ENCODE measurements at places on chromosomes 7 and 10.

GRCh38 chr7:13708670-13709069 lies 280.8 kb downstream of the ETV1 start:
- no peak for DNase-seq

DNA sequence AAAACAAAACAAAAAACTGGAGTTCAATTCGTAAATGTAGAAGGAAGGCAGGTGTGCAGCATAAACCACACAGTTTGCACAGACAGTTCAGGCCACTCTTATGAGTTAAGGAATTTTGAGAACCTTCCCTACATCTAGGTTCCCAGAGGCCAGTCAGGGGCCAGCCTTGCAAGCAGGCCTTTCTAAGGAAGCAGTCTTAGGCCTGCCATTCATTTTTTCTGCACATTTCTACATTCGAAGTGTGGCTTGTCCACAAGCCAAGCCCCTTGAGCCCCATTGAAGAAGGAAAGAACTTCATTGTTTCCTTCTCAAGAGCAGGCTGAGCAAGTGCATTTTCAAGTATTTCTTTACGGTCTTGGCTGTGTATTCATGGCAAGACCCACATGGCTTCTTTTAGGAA lies 11.4 kb upstream of the OSBPL3 start:
- no peak for DNase-seq

DNA sequence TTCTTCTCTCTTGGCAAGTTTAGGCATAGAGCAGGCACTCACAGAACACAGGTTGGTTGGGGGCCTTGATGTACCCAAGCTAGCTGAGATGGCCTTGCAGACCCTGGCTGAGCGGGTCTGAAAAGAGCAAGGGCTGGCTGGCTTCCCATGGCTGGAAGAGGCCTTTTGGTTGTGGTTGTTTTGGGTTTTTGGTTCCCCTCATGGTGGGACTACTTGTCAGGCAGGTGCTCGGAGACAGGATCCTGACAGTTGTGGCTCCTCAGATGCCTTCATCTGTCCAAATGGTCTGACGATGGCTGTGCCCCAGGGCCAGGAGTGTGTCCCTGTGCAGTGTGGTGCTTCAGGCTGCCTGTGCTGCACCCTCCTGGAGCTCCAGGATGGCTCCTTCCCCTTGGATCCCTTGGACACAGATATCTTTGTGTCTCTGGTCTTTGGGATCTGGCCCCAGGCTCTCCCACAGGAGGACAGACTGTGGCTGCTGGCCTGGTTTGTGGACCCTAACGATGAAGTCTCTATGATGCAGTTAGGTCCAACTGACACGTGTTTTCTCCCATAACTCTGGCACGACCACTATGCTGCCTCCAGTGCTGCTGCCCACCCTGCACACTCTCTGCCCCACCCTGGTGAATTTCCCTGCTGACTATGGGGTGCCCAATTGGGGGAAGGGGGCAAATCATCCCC lies 321.5 kb upstream of the ZNF32 start:
- DNase-seq = no peak

DNA sequence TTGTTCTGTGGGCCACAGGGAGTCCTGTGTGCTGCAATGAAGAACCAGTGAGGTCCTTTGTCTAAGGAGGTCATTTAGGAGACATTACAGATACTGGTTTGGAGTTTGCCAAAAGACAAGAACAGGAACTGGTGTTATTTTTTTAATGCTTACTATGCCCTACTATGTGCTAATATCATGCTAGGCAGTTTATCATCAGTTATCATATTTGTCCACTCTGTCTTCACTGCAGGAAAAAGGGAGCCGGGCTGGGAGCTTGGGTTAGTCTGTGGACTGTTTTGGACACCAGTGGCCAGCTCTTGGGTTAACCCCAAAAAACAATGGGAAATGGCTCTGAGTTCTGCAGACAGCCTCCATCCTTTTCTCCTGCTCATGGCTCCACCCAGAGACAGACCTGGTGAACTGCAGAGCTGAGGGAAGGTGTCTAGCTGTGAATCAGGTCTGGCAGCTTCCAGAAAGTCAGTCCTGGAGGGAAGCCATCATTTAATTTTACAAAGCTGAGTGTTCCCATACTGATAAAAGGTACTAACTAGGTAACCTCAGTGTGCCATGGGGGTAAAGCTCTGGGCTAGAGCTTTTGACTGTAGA lies 101.2 kb upstream of the ZNF746 start:
- no peak for DNase-seq

GRCh38 chr10:13095094-13095493 lies 4.9 kb upstream of the OPTN start:
- DNase-seq = no peak

DNA sequence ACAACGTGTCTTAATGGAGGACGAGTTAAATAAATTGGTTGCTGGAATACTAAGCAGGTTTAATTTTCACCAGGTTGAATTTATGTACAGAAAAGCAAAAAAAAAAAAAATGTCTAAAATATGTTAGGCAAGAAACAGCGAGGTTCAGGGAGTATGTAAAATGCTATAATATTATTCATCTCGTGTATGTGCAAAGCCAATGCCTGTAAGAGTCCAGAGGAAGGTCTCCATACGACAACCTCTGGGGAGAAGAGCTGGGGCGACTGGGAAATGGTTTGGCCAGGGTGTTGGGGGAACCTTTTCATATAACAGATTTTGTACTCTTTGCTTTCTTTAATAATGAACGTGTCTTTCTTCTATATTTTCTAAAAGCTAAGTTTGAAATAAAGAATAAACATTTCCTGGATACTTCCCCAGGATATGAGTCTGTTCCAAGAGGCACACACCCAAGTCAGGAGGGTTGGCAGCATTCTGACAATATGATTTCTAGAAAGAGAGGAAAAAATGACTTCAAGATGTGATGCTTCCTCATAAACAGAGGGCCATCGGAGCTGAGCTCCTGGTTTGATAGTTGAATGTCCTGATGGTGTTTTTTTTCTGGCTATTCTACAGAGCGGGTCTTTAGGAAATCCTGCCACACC lies 208.6 kb upstream of the MGMT start:
- DNase-seq = no peak

DNA sequence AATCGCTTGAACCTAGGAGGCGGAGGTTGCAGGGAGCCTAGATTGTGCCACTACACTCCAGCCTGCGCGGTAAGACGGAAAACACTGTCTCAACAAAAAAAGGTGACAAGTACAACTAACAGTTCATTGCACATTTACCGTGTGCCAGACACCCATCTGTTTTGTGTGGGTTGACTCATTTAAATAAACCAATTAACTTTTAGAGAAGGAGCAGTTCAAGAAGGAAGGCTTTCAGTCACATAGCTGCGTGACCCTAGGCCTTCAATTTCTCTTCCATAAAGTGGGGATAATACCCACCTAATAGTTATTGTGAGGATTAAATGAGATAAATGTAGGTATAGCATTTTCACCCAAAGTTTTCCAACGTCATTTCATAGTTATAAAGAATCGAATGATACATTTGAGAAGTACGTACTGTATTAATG lies 52.3 kb upstream of the KDM7A start:
- DNase-seq = no peak

DNA sequence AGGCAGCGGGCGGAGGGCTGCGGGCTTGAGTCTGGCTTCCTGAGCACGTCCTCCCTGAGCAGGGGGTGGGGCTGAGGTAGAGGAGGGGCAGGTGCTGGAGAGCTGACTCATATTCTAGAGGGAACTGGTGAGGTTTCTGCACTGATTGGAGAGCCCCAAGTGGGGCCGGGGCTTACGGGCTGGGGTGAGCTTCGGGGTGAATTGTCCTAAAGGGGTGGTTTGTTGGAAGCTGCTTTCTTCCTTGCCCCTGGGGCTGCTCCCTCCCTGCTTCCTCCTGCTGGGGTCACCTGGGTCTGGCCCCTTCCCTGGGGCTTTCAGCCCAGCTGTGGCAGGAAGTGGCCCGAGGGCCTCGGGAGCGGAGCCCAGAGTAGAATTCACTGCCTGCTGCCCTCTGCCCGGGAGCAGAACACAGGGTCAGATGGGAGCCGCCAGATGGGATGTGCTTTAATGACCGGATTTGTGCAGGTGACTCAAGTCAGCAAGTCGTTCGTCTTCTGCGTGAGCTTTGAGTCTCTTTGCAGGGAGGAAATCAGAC lies 48.6 kb downstream of the FAM20C start:
- no peak for DNase-seq

DNA sequence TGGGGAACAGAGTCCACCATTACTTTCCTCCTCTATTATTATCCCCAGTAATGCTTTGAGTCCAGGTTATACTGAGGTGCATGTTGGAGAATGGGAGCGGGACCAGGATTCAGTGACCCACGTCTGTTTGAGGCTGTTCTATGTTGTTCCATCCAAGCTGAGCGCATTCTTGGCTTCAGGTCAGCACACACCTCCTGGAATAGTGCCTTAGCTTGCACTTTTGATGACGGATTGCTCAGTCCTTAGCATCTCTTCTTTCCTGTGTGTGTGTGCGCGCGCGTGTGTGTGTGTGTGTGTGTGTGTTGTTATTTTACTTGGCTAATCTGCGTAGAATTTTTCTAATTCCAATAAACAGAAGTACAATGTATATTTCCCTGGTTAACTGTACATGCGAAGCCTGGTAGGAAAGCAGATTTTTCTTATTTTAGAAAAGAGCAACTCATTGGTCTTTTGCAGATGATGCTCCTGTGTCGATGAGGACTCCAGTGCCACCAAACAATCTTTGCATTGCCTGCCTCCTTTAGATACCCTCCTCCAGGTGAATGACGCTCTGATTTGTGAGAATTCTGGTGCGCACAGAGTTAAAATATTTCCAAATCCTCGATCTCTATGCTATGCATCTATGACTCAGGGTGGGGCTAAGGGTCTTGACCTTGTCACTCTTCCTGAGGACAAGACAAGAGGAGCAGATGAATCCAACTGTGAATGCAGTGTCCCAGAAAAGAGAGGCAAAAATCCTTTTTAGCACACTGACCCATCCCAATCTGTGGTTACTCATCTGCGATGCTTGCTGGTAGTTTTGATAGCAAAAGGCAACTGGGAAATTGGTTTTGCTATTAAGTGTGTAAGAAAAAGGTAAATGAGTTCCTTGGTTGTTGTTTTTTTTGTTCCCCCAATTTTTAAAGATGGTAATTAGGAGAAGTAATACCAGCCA lies 13.3 kb upstream of the CELF2 start:
- DNase-seq = no peak

GRCh38 chr7:155069992-155070751 lies at the start of gene HTR5A:
TSS of gene HTR5A (plus strand) at chr7:155070324. CDS start at chr7:155070900, 576 bp downstream.
- DNase-seq = peak; percentile 64

All from effector CD8-positive, alpha-beta T cell (primary cell).